ENCODE measurements at places on chromosomes 4 and X.
A peak's percentile ranks its signal among the peaks of the same experiment; 100 is the strongest.

- no peak for DNase-seq
Observed at GRCh38 chr4:57116245-57116644, 6.1 kb upstream of the IGFBP7 start.

DNA sequence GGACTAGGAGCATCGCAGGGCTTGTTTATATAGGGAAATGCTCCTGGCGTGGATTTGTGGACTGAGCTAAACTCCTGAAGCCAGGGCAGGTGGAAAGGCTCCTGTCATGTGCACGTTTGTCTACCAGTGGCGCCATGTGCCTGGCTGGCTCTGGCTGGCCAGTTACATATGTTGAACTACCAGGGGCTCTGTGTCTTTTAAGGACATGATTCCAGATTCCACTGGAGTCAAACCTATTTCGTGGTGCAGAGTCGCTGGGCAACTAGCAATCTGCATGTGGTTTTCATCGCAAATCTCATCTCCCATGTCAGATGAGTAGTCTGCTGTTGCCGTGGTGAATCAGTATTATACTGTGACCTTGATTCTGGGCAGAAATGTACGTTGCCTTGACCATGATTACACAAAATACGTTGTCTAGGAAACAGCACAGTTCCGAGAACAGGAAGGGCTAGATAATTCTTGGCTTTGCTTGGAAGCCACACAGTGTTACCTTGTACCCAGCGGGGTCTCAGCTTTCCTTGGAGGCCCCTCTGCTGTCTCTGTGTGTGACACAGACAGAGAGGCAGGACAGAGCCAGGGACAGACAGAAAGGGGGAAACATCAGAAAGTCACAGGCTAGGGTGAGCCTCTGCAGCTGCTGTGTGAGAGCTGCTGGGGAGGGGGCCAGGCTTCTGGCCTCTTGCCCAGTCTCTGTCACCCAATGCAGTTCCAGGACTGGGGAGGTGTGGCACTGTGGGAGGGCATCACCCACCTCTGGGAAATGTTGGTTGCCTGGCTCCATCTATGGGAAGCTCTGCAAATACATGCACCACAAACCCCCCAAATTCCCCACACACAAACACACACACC lies 19.2 kb downstream of the PNMA6E start:
- peak; percentile 60 for DNase-seq

- peak; percentile 25 for DNase-seq
Observed at GRCh38 chr4:34258176-34258575, 1986.1 kb downstream of the ARAP2 start.

DNA sequence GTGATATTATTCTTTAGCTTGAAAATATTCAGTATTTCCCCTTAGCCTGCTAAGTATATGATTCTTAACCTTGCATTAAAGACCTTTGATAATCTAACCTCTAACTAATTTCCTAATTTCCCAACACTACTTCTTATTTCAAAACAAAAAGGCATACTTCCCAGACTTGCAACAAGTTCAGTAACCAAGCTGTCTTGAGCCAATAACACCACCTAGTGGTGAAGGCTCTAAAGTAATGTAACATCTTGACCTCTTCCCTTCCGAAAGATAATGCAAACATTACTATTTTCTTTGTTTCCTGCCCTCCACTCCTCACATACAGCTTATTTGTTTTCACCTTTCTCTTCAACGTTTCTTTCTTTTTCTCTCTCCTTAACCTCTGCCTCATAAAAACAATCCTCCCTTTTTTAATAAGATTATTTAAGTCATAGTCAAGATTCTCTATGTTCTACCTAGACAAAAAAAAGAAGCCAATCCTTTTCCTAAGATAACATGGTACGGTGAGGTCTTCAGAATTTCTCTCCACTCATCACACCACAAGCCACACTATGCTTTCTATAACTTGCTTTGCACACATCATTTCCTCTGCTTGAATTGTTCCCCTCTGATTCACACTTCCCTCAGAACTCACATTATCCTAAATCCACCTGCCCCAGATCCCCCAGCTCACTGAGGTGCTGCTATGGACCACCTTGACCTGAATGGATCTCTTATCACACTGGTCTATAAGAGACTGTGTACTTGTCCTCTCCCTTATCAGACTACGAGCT lies 3.5 kb downstream of the FAT1 start:
- no peak for DNase-seq

- DNase-seq: no peak
Observed at GRCh38 chr4:76309939-76310550, 3.5 kb downstream of the STBD1 start.

DNA sequence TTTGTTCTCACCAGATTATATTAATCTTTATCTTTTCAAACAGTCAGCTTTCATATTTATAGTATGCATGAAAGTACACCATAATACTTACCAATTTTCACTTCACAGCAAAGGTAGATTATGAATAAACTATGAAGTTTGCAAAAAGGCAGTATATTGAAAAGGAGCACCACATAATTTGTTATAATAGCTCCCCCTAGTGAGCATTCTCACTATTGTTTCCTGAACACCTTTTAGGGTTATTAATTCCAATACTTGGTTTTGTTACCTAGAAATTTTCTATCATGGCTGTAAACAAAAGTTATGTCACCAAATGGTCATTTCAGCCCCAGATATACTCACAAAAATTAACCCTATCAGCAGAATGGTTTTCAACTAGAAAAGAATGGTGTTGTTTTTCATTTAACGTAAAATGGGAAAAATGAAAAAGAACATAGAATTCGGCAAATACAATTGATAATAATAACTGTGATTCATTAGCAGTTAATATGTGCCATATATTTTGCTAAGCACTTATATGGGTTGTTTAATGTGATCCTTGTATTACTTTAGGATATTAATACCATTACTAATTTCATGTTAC lies 30.2 kb upstream of the NKX6-1 start:
- DNase-seq: no peak

- DNase-seq: no peak
Observed at GRCh38 chr4:113971706-113972360, 7.6 kb downstream of the ARSJ start.

DNA sequence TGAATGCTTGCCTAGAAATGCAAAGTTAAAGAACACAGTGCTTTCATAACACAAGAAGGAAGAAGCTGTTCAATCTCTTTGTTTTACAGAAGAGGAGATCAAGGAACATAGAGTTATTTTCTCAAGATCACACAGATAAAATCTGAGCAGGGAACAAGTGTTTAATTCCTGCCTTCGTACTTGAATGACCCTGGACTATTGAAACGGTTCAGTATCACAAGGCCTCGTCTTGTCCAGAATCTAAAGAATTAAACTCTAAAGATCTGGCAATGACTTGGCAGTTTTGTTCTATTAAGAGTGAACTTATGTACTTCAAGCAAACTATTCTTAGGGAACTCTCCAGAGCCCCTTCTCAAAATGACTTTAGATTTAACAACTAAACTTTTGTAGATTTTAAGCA lies 97.7 kb downstream of the ANXA5 start:
- DNase-seq: no peak

DNA sequence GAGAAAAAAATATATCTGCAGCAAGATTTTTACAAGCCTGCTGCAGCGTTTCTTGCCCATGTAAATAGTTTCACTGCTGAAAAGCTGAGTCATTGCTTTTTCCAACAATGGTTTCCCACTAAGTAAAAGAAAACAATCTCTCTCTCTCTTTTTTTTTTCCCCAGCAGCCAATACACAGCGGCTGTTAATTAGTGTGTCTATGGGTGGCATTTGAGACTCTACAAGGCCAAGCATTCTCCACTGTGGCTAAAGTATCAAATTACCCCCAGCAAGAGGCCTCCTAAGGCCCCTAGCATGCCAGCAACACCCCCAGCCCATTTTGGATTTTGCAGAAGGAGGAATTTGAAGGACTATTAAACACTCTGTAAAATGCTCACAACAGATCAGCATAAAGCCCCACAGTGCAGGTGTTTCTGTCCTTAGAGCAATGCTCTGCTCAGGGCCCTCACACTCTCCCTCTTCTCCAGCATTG lies 837.4 kb downstream of the TRIML1 start:
- no peak for DNase-seq

- DNase-seq: no peak
Observed at GRCh38 chr4:146514651-146515357, 6.9 kb downstream of the SLC10A7 start.

- DNase-seq: no peak
Observed at GRCh38 chr4:120018786-120019185, 47.9 kb downstream of the MAD2L1 start.

DNA sequence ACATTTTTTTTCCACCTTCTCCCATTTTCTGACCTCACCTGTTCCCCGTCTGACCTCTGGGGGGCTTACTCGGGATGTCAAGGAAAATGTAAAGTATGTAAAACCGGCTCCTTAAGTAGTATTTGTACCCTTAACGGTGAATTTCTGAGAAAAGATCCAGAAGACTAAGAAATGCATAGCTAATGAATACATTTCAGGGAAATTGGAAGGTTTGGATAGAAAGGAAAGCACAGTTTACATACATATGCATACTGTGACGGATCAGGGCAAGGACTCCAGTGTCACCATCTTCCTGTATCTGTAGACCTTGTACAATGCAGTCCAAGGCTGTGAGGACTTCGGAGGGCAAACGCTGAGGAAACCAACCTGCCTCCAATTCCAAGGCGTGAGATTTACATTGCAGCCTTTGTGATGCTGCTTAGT lies 2185.9 kb upstream of the TENM3 start:
- no peak for DNase-seq

GRCh38 chr4:152033621-152034020 lies 272.8 kb upstream of the GATB start:
- DNase-seq: no peak

DNA sequence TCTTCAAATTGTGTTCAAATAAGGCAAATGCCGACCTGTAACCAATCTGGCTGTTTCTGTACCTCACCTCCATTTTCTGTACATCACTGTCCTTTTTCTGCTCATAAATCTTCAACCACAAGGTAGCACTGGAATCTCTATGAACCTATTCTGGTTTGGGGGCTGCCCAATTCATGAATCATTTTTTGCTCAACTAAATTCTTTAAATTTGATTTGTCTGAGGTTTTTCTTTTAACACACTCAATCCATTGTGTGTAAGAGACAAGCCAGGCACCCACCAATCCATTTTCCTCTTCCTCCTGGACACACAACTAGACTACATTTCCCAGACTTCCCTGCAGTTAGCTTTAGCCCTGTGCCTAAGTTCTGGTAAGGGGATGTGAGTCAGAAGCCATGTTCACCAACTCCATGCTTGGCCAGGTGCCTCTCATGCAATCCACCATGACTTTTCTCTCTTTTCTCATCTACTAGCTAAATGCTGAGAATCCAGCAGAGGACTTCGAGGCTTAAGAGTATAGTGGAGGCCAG lies 193.2 kb upstream of the KLF3 start:
- DNase-seq: no peak

DNA sequence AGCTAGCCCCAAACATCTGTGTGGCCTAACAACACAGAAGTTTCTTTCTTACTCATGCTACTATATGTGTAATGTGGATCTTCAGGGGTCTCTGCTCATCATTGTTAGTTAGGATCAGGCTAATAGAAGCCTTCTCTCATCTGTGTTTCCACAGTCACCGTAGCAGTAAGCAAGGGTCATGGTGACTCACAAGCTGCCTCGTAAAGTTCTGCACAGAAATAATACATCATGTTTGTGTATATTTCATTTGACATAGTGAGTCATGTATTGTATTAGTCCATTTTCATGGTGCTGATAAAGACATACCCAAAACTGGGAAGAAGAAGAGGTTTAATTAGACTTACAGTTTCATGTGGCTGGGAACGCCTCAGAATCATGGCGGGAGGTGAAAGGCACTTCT lies 38.7 kb downstream of the SLC4A4 start:
- DNase-seq: peak; percentile 54

GRCh38 chr4:4861390-4862018 lies 2.0 kb downstream of the MSX1 start:
- DNase-seq: no peak

GRCh38 chr4:143407474-143407873 lies 70.8 kb downstream of the GAB1 start:
- DNase-seq: no peak

- no peak for DNase-seq
Observed at GRCh38 chr4:38204339-38205035, 244.3 kb downstream of the PTTG2 start.

DNA sequence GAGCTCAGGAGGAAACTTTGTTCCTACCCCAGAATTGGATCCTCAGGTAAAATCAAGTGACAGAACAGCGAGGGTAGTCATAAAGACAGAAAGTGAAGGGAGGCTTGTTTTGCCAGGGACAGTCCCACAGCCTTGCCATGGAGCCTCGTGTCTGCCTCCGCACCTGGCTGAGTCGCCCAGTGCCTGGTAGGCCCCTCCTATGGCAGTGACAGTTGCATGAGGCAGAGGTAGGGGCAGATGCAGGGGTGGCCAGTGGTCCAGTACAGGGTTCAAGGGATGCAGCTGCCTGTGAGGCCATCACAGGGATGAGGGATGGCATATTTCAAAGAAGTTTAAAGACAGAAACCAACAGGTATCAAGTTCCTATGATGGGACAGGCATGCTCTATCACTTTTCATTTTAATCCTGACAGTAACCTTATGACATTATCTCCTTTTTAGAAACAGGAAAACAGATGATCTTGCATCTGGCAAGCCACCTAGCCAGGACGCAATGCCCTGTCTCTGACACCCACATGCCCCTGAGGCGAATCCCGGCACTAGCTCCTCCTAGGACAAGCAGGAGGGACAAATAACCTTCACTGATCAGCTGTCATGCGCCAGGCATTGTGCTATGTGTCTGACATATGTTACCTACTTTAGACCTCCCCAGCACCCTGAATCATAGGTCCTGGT lies 127.4 kb upstream of the ENPP6 start:
- DNase-seq: no peak

GRCh38 chr4:173012608-173013007 lies 156.0 kb upstream of the GALNT7 start:
- DNase-seq: no peak

GRCh38 chrX:147891896-147892295 lies 19.8 kb upstream of the FMR1 start:
- DNase-seq: no peak

DNA sequence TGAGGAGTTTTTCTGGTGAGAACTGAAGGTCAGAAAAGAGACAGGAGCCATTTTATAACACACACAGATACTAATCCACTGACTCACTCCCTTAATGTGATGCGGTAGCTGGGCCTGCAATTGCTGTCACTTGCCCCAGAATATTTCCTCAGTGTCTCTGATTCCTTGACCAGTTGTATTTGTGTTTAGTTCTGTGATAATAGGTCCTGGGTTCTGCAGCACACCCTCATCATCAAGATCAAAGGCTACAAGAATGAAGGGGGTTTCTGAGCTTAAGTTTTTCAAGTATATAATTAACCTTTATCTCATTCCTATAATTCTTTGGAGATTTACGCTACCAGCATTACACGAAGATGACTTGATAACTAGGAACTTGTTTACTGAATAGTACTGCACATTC lies 576.5 kb upstream of the CPXCR1 start:
- no peak for DNase-seq

GRCh38 chr4:52507774-52508173 lies 151.3 kb downstream of the USP46 start:
- DNase-seq: no peak

GRCh38 chr4:119587796-119588195 lies 40.8 kb downstream of the PDE5A start:
- no peak for DNase-seq

- peak; percentile 84 for DNase-seq
Observed at GRCh38 chr4:141905751-141906150, 269.4 kb downstream of the IL15 start.

Data from HS-5 (cell line).